ENCODE measurements at places on chromosomes 6 and 20.

DNA sequence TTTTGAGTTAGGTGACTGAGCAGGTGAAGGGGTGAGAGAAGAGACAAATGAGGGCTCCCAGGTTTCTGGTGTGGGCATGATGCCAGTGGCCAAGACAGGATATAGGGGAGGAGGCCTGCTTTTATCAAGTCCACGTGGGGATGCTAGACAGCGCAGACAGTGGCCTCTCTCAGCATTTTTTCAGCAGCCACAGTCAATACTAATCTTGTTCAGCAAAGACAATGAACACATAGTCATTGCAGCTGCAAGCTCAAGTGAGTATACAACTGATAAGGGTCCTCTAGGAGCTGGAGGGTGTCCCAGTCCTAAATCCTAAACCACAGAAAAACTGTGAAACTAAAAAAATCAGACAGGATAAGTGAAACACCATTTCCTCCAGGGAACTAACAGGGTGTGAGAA is 48.6 kb downstream of the UQCC1 start:
- peak; percentile 25 for DNase-seq

- no peak for DNase-seq
Measured at GRCh38 chr6:94956910-94957309, 620.4 kb upstream of the MANEA start.

DNA sequence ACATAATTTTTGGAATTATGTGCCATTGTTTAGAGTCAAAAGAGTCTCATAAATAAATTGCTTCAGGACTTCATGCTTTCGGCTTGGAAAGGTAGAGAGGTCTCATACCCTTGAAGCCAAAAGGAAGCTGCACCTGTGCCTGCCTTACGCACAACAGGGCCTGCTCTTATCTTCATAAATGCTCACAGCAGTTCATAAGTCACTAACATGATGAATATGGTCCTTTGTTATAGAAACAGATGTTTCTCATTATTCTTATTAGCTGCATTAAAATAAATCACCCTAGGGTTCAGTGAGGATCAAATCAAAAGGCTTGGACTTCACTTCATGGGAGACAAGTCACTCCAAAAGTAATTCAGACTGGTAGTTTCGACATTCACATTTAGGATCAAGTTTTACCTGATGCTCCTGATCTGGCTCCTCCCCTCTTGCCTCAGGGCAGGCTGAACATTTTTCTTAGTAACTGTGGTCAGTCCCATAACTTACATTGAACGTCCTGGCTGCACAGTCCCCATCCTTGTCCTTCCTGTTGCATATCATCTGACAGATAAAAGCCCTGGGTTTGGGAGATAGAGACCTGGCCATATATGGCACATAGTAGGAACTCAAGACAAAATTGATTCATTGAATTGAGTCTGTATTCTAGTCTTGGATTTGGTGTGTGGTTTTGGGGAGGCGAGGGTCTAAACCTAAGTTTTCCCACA is 20.7 kb upstream of the SH3BGRL2 start:
- DNase-seq, result no peak

- DNase-seq, result no peak
Measured at GRCh38 chr6:29399525-29399924, 4.1 kb downstream of the OR12D2 start.

DNA sequence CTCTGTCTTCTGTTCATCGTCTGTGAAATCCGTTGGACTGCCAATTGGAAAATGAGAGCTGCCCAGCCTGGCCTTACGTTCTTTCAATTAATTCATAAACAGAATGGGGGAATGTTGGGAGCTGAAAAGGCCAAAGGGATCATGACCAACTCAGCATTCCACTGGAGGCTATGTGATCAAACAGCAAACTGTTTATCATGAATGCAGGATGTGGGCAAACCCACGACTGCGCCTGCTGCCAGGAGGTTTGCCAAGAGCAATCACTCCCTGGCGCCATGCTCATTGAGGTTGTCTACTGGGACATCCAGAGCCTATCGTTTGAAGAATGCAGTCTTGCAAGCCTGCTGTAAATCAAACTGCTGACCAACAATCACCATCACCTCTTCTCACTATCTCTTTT is 9.3 kb upstream of the FKBP1A start:
- no peak for DNase-seq

DNA sequence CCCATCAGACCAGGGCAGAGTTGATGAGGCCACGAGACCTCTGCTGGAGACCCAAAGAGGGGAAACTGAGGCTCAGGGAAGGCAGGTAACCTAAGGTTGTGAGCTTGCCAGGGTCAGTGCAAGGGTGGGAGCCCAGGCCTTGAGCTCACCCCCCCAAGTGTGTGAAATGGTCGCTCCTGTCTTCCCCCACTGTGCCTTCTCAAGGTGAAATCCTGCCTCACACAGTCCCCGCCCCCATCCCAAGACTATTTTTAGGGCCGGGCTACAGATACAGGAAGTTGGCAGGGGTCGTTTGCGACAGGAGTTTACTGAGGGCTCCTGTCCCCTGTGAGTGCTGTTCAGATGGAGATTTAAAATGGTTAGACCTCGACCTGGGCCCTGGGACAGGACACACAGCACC is 18.7 kb upstream of the GATA5 start:
- DNase-seq, result no peak

DNA sequence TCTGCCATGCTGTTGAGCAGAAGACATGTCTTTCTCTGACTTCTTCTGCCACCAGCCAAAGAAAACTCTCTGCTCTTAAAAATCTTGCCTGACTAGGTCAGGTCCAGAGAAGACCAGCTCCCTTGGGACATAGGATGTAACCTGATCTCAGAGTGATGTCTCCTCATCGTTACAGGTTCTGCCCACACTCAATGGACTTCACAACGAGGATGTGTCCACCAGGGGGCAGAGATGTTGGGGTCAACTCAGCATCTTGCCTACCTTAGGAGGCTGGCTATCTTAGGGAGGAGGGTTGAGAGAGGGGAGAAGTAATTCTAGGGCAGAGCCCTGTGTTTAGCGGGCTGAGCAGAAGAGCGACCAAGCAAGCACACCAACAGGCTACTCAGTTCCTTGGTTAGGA is 207.6 kb upstream of the CDH4 start:
- no peak for DNase-seq

DNA sequence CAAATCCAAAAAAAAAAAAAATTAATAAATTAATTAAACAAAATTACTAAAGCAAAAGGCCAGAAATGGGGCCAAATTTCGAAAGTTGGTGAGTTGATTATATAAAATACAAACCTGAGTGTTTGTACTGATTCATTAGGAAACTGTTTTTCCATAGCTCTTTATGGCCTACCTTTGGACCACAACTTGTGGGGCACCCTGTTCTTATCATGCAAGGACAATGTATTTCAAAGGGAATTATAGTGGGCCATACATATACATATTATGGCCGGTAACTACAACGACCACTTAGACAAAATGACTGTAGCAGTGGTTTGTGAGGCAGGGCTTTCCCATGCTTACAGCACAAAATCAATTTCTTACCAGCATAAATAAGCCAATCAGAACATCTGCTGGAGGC is 69.5 kb downstream of the ESF1 start:
- no peak for DNase-seq

DNA sequence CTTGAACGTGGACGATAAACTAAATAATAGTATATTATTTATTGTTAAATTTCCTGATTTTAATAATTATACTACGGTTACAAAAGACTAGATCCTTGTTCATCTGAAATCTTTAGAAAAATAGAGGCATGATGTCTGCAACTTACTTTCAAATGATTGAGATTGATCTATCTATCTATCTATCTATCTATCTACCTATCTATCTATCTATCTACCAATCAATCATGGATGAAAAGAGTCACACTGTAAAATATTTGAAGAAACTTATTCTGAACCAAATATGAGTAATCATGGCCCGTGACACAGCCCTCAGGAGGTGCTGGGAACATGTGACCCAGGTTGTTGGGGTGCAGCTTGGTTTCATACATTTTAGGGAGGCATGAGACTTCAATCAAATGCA is 11.7 kb upstream of the BLCAP start:
- no peak for DNase-seq

GRCh38 chr6:73030791-73031782 is 194.2 kb downstream of the KHDC1L start:
- no peak for DNase-seq

DNA sequence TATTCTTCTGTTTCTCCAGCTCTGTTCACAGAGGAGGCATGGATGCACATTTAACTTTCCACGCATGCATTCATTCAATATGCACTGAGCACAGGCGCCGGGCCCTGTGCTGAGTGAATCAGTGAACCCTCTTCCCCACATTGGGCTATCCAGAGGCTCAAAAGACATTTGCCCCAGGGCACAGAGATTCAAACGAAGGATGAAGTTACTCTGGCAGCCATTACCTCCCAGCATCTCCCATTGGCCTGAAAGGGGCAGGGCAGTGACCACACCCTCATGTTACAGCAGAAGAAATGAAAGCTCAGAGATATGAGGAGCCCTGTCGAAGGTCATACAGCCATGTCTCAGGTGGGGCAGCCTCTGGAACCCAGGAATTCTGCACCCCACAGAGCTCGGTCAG is 26.7 kb upstream of the NOL4L start:
- no peak for DNase-seq

DNA sequence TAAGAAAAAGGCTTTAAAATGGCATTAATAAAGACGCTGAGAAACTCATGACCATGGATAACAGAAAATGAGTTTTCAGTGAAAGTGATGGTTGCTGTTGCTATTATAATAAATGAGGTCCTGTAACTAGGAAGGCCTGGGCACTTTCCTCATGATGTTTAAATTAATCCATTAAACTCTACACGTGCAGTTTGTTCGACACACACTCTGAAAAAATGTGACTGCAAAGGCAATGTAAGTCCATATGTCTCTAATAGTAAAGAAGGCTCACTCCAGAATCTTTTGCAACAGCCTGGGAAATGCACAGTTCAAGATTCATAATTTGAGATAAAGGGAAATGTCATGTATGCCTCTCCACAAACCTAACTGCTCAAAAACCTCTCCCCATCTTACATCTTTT is 153.4 kb downstream of the COL12A1 start:
- no peak for DNase-seq

GRCh38 chr20:61628480-61628879 is 376.4 kb downstream of the CDH4 start:
- DNase-seq, result no peak

DNA sequence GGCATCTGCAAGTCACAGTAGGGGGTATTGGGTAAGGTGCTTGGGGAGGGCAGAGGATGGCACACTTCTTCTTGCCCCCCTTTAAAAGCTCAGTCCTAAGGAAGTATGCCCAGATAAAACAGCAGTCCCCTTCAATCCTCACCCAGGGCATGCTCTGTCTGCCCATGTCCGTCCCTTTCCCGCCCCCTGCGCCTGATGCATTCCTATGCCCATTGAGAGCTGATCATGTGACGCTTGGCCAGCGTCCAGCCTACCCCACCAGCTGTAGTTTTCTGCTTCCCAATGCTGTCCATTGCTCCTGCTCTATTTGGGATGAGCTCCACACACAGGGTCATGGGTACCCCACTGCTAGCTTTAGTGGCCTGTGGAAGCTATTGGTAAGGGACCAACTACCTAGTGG is 8.3 kb downstream of the SIGLEC1 start:
- no peak for DNase-seq

DNA sequence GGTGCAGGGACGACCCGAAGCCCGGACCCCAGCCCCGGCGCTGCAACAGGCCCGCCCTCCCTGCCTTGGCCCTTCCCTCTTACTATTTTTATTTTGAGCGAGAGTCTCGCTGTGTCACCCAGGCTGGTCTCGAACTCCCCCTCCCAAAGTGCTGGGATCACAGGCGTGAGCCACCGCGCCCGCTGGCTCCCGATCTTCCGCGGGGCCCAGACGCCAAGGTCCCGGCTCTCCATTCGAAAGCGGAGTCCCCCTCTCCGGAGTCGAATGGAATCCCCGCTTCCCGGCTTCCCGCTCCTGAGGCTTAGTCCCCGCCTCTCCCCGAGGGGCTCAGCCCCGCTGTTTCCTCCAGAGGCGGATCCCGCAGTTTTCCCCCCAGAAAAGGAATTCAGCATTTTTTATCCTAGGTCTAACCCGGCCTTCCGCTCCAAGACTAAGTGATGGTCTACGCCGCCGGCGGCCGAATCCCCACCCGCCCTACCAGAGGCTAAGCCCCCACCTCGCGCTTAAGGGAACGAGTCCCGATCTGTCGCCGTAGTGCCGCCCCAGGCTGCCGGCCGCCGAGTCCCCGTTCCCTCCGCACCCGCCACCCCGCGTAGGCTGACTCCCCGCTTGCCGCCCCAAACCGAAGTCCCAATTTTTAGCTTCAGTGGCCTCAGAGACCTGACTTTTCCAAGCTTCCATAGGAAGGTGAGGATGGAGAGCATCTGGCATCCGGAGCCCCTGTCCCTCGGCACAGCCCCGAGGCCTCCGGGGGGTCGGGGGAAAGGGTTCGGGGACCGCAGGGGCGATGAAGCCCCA is 11.5 kb upstream of the TMC2 start:
- peak; percentile 74 for DNase-seq

- DNase-seq, result no peak
Measured at GRCh38 chr6:25056130-25056529, 120.4 kb upstream of the RIPOR2 start.

- no peak for DNase-seq
Measured at GRCh38 chr20:48618631-48619030, 209.2 kb downstream of the PREX1 start.

GRCh38 chr20:57450931-57451330 is 59.7 kb downstream of the RBM38 start:
- DNase-seq, result no peak

- no peak for DNase-seq
Measured at GRCh38 chr20:10454151-10454750, 19.1 kb downstream of the SLX4IP start.
